ENCODE measurements at places on chromosomes 3 and 15.

GRCh38 chr15:67190813-67191212 is 63.6 kb downstream of the AAGAB start:
- DNase-seq, result no peak

DNA sequence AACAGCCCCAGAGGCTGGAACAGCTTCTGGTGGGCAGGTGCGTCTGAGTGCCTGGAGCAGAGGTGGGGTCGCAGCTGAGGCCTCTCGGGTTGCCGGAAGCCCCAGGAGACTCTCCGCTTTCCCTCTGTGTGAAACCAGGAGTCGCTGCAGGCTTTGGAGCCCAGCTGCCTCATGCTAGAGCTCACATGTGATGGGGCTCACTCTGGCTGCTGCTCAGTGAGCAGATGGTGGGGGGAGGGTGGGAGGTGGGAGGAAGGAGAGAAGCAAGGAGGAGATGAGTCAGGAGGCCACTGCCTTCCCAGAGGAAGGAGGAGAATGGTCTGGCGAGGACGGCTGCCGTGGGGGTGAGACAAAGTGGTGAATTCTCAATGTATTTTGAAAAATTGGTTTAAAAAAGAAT is 290.1 kb upstream of the CHRNA7 start:
- no peak for DNase-seq

- DNase-seq, result no peak
Measured at GRCh38 chr15:99154271-99154670, 49.4 kb downstream of the SYNM start.

- DNase-seq, result no peak
Measured at GRCh38 chr3:67781218-67781617, 126.8 kb upstream of the SUCLG2 start.

- DNase-seq, result no peak
Measured at GRCh38 chr15:34855413-34855812, 60.1 kb upstream of the ACTC1 start.

GRCh38 chr3:134486577-134487041 is 752 bp downstream of the CEP63 start:
- DNase-seq, result no peak
